NCI-H187 (cell line): ENCODE measurements at places on chromosomes 7 and 10.

GRCh38 chr10:7428673-7429350 lies 18.0 kb upstream of the SFMBT2 start:
- no peak for DNase-seq

DNA sequence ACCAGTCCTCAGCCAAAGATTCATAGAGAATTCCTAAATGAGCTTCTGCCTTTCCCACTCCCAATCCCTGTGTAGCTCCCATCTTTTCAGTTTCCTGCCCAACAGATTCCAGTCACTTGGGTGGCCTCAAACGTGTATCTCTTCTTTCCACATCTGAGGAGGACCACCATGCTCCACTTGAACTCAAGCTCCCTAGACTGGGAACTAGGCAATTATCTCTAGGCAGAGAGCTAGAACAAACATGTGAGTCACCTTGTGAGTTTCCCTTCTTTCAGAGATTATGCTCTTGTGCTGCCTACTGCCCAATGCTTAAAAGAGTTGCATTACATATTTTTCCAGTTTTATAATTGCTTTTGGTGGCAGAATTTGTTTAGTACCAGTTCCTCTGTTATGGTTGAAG lies 178.0 kb downstream of the MDFIC start:
- no peak for DNase-seq

DNA sequence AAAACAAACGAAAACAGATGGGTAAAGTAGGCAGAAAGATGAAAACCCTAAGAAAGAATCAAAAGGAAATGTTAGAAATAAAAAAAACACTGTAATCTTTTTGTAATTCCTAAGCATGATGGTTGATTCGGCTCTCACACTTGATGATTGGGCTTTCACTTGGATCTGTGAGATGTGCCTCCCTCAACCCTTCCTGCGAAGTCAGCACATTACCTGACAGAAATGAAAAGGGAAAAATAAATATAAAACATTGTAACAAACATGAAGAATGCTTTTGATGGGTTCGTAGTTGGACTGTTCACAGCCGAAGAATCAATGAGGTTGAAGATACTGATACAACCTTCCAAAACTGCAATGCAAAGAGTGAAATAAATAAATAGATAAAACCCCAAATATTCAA lies 99.8 kb downstream of the AKR1D1 start:
- no peak for DNase-seq

GRCh38 chr10:17474595-17475323 lies 20.4 kb upstream of the ST8SIA6 start:
- DNase-seq: no peak

GRCh38 chr7:80154656-80155333 lies 20.2 kb downstream of the GNAI1 start:
- no peak for DNase-seq
